Activated gamma-delta T cell treated with anti-CD3 and anti-CD28 coated beads, Interleukin-2, amount 50 U/mL, for 16 hours (primary cell): ENCODE measurements at places on chromosomes 2 and 18.

DNA sequence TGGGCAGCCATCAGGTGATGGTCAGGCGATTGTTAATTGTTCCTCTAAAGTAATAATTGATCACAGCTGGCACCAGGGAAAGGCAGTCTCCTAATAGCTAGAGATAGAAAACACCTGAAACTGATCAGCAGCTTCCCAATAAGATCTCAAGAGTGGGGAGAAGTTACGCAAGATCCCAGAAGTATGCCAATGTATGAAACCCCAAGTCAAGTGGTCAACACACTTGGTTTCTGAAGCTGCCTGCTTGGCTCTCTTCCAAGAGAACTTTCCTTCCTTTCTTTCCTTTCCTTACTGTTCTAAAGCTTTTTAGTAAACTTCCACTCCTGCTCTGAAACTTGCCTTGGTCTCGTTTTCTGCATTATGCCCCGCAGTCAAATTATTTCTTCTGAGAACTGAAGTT is 201.6 kb upstream of the SKOR2 start:
- no peak for DNase-seq

DNA sequence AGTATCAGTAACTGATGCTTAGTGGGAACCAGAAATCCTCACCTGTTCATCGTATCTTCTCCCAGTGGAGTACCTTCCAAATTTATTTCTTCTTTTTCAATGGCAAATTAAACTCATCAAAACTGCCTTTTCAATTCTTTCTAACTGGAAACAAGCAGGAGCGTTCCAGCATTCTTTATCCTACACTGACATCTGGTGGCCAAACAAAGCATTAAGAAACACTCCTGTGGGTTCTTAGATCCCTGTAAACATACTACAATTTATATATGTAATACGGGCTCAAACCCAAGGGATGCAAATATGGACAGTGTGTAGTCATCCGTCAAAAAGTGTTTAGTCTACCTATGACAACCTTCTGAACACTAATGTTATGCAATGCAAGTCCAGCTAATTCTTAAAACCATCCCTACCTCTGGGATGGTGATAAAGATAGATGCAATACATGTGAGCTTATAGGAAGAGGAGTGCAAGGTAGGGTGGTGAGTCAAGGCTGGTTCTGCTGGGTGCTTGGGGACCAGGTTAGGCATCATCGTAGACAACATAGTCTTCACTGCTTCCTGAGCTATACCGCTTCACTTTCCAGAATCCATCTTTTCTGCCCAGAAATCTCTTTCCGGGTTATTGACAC is 375.0 kb downstream of the CTNNA2 start:
- DNase-seq, result no peak

DNA sequence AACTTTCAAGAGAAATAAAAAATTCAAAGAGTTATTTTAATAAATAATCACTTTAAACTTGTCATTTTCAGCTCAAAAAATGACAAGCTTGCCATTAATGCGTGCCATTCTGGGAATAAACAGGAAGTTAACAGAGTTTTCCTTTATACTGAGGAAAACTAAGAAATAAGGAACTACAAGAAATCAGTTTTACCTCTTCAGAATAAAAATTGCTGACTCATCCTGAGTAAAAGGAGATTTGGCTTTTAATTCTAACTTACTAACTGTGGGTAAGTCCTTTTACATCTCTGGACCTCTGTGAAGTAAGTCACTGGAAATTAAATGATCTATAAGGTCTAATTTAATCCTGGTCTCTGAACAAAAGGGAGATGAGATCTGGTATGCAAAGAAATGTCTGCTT is 16.1 kb downstream of the CEBPZ start:
- DNase-seq, result no peak

DNA sequence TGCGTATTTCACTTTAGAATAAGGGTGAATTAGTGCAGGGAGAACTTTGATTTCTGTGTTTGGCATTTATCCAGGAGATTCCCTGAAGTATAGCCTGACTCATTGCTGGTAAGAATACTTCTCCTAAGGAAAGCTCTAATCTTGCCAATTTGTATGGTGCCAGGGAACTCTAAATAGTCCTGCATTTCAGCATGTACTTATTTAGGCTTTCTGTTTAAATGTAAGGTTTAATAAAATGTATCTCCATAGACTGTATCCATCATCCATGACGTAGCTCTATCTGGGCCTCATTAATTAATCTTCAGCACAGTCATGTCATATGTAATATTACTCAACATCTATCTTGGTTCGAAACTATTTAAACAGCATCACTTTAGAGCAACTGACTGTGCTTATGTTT is 127.7 kb downstream of the DOK6 start:
- no peak for DNase-seq

DNA sequence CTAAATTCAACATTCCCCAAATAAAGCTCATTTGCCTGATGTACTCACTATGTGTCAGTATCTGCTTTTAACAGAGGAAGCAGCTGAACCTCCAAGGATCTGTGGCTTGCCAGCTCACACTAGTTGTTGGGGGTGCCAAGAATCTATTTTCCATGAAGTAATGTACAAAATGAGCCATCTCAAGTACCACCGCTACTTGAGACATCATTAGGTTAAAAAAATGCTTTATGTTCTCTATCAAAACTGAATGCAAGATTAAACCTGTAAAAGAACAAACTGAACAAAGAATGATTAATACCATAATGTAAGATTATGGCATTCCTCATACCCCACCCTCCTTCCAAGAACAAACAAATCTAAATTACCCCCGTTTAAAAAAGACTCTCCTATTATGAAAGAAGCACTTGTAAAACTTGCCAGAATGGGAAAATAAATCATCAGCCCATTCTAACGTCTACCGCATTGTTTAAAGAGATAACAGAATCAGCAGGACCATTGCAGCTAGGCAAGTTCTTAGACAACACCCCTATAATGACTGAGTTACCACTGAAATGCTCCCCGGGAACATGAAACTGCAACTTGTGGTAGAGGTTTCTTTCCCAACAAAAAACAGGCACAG is 471.6 kb downstream of the DLGAP1 start:
- no peak for DNase-seq

DNA sequence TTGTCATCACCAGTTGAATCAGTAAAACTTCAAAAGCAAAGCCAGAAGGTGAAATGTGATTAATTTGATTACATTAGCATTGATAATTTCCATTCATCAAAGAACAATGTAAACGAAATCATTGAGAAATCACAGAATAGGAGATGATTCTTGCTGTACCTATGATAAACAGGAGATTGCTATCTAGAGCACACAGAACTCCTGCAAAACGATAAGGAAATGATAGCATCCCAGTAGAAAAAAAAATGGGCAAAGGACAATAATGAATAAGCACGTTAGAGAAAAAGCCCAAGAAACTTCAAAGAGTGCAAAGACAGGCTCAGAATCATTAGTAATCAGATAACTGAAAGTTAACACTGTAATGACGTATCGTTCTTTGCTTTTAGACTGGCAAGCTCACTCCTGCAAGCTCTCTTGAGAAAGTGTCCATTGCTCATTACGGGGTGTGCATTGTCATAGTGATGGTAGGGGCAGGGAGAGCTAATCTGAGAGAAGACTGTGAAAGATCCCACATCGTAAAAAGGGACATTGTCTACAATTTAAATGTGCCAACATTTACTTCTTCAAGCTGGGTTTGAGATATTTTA is 143.6 kb downstream of the SPP2 start:
- DNase-seq, result no peak

DNA sequence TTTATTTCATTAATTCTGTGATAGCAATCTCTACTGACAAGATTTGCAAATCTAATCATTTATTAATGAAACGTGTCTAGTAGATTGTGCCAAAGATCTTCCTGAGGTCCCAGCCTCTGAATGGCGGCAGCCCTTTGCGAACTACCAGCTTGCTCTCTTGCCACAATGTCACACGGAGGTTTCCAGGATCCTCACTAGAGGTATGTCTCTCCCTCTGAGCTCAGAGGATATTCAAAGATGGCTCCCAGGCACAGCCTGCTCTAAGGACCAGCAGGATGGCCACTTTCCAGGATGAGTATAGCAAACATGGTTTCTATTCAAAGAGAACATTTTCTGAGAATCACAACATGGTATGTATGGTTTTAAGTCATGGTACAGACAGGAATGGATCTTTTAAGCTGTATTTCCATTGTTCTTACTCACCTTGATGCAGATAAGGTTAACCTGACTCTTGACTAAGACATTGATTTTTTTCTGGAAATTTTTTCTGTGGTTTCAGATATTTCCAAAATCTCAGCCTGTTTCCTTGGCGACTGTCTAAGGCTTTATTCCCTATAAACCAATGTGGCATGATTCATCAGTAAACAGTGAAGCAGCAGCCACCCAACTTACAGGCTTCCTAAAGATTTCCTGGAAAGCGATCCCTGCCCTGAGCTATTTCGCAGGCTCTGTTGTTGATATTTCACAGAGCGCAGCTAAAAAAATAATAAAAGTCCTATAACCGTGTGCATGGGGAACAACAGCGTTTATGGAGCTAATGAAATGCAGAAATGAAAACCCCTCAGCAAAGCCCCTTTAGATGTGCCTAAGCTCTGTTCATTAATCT is 54.1 kb upstream of the KLF7 start:
- no peak for DNase-seq

DNA sequence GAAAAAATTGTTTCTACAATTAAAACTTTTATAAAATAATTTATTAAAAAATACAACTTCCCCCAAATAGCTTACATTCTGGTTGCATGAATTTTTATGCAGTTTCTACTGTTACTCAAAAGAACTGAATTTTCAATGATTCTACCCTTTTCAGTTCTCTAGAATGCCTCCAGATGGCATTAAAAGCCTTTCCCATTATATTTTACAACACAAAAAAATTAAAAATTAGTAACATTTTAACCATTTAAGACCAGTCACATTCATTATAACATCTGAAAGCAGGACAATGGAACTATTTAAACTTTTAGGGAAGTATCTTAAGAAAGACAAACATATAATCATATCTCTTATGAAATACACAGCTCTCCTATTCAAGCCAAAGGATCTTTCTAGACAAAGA is 236.0 kb upstream of the REV1 start:
- no peak for DNase-seq

DNA sequence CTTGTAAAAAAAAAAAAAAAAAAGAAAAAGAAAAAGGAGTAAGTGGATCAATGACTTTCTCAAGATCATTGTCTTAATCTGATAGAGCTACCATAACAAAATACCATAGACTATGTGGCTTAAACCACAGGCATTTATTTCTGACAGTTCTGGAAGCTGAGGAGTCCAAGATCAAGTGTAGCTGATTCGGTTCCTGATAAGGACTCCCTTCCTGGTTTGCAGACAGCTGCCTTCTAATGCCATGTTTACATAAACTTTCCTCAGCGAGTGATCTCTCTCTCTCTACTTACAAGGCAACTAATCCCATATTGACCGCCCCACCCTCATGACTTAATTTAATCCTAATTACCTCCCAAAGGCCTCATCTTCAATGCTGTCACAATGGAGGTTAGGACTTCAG is 36.5 kb upstream of the SIX2 start:
- no peak for DNase-seq

- DNase-seq, result no peak
These were observed 243.6 kb downstream of the IRS1 start for GRCh38 chr2:226556050-226556449.
